NCI-H226 (cell line): ENCODE measurements at places on chromosomes 12 and 14.

DNA sequence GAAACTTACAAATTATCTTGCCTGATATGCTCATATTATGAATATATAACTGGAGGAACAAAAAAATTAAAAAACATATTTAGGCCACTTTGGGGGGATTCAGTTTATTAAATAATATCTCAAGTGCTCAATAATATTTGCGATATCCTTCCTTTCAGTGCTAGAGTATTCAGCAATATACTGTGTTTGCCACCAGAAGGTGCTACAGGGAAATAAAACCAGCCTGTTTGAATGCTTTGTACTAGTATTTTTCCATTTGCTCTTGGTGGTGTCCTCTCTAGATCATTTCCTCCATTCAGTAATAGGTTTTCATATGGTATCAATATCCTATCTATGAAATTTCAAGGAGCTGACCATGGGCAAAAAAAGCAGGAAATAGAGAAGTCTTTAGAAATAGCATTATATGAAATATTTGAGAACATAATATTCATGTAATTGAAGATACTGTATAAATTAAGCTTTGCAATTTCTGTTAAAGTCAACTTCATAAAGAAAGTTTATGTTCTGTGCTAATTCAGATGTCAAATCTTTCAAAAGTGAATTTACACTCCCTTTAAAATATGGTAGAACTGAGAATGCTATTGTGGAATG is 106.2 kb upstream of the NAV3 start:
- peak; percentile 37 for DNase-seq

GRCh38 chr14:88668448-88669116 is 105.7 kb downstream of the ZC3H14 start:
- no peak for DNase-seq

DNA sequence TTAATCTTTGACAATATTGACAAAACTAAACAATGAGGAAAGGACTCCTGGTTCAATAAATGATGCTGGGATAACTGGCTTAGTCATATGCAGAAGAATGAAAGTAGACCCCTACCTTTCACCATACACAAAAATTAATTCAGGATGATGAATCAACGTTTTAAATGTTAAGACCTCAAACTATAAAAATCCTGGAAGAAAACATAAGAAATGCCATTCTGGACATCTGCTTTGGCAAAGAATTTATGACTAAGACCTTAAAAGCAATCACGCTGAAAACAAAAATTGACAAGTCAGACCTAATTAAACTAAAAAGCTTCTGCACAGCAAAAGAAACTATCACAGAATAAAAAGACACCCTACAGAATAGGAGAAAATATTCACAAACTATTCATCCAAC is 97.4 kb downstream of the LMNTD1 start:
- no peak for DNase-seq

- peak; percentile 55 for DNase-seq
Observed at GRCh38 chr12:12975322-12976077, 23.5 kb upstream of the GPRC5D start.

- DNase-seq: no peak
Observed at GRCh38 chr12:10554228-10554755, 48.6 kb downstream of the EIF2S3B start.

GRCh38 chr12:122265886-122266229 is 436 bp downstream of the VPS33A start:
- DNase-seq: no peak

GRCh38 chr12:85253853-85254252 is 26.2 kb upstream of the ALX1 start:
- no peak for DNase-seq

DNA sequence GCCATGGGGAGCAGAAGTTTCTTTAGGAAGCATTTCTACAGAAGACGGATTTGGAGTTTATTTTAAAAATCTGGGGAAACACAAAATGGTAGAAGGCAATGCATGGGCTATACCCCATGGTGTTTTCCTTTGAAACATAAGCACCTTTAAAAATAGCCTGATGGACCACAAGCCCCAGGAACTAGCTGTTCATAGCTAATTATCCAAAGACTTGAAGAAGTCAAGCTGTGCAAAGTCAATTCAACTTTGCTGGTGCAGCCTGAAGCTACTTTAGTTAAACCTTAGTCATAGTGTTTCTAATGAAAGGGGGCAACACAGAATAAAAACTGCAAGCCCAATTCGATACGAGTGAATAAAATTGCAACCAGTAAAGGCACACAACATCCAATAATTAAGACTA is 732.5 kb downstream of the GALC start:
- DNase-seq: no peak

DNA sequence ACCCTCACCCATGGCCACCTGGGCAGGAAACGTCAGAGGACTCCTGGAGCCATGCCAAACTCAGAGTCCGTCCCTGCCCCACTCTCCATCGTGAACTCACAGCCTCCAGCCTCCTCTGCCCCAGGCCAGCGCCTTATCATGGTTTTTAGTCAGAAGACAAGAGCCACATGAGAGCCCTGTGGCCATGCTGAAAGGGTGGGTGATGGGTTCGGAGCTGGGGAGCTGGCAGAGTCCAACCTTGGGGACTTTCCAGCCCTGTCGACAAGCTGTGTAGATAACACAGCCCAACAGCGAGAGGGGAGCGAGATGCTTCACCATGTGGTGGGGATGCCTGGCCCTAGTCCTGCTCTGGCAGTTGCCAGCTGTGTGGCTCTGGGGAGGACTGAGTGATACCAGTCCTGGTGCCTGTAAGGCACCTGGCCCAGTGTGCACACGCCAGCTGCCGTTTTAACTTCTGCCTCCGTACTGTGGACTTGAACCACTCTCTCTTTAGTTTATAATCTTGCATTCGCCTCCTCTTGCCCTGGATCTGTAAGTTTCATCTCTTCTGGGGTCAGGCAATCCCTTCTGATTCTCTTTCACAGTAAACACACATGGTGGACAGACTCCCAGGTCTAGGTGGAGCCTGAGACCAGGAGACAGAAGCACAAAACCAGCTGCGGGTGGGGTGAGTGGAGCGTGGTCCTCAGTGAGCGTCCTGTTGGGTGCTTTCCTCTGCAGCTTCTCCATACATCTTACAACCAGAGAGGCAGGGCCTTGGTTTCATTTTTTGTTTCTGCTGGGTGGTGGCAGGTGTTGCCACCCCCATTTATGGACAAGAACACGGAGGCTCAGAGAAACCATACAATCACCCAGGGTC is 55.3 kb downstream of the RIN3 start:
- peak; percentile 2 for DNase-seq

GRCh38 chr14:60710494-60710893 is 13.7 kb downstream of the SIX4 start:
- no peak for DNase-seq

DNA sequence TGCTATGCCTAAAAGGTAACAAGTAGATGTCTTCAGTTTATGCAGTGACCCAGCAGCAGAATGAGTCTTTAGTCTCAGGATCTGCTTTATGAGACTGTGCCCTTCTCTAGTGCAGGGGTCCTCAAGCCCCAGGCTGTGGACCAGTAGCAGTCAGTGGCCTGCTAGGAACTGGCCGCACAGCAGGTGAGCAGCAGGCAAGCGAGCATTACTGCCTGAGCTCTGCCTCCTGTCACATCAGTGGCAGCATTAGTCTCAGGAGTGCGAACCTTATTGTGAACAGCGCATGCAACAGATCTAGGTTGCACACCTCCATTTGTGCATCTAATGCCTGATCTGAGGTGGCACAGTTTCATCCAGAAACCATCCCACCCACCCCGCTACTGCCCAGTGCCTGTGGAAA is 38.4 kb downstream of the LRP6 start:
- DNase-seq: no peak

- no peak for DNase-seq
Observed at GRCh38 chr14:69366069-69366468, 32.0 kb downstream of the ERH start.

DNA sequence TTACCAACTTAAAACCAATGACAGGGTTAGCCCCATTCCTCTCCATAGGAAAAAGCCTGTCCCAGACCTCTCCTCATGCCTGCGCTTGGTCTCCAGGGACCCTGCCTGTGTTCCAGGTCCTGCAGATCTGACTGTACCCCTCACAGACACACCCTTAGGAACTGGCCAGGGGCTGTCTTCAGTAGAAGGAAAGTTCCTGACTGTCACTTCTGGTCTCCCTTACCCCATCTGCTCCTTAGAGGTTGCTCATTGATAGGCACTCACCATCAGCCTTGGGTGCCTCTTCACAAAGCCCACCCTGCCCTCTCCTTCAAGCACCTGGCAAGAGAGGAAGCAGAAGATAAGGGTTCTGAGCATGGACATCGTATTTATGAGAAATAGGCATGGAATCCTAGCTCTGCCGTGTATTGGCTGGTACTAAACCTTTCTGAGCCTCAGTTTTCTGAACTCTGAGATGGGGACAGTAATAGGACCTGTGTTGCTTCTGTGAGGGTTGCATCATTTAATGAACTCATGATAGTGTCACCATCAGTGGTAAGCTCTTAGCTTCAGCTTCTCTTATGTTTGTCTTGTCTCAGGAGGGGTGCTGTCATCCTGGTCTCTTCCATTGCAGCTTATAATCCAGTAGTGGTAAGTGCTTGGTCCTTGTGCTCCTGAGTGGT is 7.5 kb downstream of the DHRS2 start:
- DNase-seq: no peak

DNA sequence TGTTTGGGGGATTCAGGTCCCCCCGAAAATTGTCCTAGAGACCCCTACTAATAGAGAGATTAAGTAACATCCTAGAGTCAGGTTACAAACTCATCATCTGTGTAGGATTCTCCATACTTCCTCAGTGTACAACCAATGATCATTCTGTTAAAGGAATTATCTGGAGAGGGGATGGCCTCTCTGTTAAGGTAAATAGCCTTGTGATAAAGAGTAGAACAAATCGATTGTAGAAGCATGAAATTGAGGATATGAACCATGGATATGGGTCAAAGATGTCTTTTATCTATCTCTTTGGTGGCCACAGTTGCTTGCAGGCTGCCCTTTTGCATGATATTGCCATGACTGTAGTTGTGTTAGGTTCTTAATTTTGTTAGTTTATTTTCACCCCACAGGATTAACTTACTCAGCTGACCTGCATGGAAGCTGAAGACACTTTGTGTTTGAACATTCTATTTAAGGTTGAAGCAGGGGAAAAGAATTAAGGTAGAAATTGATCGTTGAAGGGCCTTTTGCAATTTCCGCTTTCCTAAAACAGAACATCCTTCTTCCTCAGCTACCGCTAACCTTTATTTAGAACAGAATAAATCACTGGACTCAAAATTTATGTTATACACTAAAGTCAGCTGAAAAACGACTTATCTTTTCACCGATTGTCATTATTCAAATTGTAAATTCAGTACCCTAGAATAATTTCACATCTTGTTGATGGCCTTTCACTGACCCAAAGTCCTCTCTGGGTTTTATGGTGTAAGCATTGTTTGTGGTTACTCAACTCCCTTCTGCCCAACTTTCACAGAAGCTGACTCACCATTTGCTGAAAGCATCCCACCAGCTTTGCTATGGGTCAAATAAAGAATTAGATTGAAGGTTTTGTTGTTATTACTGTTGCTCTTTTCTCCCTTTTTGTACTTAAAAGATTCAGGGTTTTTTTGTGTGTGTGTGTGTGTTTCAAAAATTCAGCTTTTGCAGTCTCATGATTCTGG is 52.3 kb downstream of the IRAK3 start:
- DNase-seq: peak; percentile 67

- DNase-seq: peak; percentile 27
Observed at GRCh38 chr12:93773122-93773871, 96.1 kb downstream of the CRADD start.

DNA sequence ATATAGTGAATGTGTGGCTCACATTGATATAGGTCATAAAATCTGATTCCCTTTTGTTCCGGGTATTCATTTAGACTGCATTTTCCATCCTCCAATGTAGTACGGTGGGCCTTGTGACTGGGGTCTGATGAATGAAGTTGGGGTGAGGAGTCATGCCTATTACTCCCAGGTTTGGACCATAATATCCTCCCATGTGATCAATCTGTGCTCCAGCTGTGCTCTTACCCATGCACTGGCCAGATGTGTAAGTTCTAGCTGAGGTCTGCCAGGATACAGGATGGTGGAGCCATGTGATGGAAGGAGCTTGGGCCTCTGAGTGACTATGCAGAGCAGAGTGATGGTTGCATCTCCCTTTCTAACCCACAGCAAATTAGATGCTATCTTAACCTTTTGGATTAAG is 1034.0 kb upstream of the TMEM132C start:
- no peak for DNase-seq

- no peak for DNase-seq
Observed at GRCh38 chr12:116517431-116518045, 41.6 kb upstream of the MAP1LC3B2 start.

- peak; percentile 14 for DNase-seq
Observed at GRCh38 chr14:62988967-62989366, 56.3 kb downstream of the KCNH5 start.

DNA sequence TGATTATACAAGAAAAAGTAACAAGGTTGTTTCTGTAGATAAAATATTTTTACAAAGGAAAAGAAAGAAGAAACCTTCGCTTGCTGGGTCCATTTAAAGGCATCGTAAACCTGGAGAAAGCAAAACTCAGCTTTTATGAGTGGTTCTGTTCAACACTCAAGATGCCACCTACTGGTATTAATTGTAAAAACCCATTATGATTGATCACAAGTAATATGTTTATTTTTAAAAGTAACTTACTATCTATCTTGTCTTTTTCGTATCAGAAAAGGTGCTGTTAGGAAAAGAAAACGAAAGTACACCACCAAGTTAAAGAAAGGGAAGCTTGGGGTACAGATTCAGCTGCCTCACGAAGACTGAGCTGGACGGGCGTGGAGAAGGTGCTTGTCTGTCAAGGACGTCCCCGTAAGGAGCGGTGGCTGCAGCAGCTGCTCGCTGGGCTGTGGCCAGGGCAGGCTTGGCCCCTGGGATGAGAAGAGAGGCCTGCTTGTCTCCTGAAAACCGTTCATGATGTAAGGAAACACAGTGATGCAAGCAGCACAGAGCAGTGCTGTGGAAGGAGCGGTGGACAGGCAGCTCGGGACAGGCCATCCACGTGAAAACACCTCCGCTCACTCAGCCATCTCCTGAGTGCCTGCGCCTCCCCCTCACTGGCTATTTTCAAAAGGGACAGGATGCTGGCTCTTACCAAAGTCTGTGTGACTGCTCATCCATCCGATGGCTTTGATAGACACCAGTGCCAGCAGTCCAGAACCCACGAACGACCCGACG is 25.0 kb downstream of the SLC15A4 start:
- DNase-seq: no peak

- DNase-seq: no peak
Observed at GRCh38 chr12:19957308-19958125, 410.8 kb upstream of the PDE3A start.

GRCh38 chr12:116332705-116333380 is 55.4 kb upstream of the MED13L start:
- DNase-seq: no peak

- DNase-seq: no peak
Observed at GRCh38 chr12:54868690-54869089, 14.4 kb downstream of the MUCL1 start.
